ENCODE measurements at places on chromosomes 3 and 15. TPM values are rescaled to one million over a fixed set of nuclear protein-coding genes. Genes with fewer than 3 reads are reported as not detected.

Gene NMNAT3
- 4.7 TPM for total RNA-seq

Gene FETUB
- not detected for total RNA-seq

Gene FBXO40
- total RNA-seq, result under 0.01 TPM

Gene EPHB3
- total RNA-seq, result 8.4 TPM

Gene CALML4
- total RNA-seq, result 7.4 TPM

Gene CD86
- total RNA-seq, result not detected

Gene ACTRT3
- total RNA-seq, result 3.2 TPM

Gene FANCD2OS
- not detected for total RNA-seq

Gene AQP9
- not detected for total RNA-seq

Measured in H7 (cell line).